NCI-H510A (cell line): ENCODE measurements at places on chromosomes 12 and 14.
A peak's percentile ranks its signal among the peaks of the same experiment; 100 is the strongest.

DNA sequence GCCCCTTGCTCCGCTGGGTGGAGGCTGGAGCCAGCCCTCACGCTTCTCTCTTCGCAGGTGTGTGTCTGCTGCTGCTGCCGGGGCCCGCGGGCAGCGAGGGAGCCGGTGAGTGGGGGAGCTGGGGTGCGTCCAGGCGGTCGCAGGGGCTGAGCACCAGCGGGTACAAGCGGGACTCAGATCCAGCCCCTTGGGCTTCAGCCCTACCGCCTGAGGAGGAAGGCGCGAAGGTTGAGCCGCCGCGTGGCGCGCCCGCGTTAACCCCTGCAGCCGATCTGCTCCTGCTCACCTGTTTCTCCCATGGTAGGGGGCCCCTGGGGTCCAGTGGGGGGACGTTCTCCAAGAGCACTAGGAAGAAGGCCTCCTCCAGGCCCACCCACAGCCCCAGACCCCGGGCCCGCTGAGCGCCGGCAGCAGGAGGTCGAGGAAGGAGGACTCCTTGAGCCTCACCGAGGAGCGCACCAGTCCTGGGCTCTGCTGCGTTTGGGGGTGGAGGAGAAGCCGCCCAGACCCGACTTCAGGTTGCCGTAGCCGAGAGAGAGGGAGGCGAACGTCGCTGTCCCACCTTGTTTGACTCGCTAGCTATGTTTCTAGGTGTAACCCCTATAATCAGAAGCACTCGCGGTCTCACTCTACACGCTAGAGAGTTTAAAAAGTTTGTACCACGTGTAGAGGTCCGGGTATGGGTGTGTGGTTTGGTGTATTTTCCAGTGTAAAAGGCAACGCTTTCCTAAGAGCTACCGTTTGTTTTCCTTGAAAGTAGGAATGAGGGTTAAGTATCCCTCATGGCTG, 834 bp downstream of the COCH start:
- no peak for DNase-seq

- no peak for DNase-seq
Measured at GRCh38 chr14:96097752-96098151, 58.6 kb downstream of the C14orf132 start.

- no peak for DNase-seq
Measured at GRCh38 chr14:100503251-100503650, 84.0 kb downstream of the BEGAIN start.

- DNase-seq: no peak
Measured at GRCh38 chr14:58054100-58054499, 97.9 kb downstream of the ARMH4 start.

DNA sequence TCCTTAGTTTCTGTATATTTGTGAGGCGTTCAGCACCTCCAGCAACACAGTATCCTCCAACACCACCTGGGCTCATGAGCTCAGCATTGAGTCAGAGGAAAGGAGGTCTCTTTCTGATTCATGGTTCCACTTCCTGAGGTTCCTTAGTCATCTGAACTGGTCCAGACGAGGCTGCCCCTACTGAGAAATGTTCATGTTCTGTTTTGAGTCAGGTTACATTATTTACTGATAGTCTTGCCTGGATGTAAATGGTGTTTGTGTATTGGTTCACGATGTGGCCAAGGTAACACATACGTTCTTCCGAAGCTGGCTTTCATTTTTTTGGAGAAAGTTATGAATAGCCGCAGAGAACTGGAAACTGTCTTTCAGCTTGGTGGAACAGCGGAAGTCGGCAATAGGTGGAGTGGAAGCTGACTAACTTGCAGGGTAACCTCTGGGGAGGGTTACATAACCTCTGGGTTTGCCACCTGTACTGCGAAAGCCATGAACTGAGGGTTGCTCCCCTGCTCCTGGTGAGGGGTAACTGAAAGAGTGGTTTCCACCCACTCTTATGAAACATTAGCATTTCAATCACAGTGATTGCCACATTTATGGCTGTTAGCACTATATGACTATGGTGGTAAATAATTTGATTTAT, 42.2 kb upstream of the MANSC4 start:
- DNase-seq: no peak

DNA sequence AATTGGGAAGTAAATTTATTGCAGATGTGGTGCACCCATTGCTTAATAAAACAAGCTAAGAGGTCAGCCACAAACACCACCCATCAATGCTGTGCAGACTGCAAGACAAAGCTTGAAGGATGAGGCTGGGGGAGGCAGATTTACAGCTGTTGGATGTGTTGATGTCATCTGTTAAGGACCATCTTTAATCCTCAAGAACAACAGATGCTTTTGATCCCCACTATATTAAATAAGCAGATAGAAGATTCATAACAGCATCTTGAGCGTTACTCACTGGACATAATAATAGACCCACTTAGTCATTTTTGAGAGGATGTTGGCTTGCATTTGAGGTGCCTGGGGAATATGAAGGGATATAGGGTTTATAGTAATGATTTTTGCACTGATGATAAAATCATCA, 58.8 kb downstream of the GPR68 start:
- no peak for DNase-seq

DNA sequence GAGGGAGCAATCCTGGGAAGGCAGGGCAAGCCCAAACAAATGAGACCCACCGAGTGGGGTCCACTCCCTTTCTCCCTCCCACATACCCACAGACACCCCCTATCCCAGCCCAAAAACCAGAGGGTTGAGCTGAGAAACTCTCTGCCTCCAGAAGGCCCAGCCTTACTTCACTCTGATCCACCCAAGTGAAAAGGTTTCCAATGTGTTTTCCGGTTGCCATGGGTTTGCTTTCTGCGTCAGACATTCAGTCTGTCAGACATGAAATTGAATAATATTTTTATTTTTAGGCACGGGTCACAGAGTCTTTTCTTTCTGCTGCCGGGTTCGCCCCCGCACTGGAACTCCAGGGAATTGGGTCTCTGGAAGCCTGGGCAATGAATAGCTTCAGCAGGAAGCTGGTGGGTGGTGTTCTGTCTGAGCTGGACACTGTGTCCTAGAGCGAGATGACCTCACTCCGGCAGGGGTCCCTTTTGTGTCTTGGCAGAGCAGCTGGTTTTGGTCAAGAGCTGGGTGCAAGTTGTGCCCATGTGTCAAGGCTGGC, 69.8 kb upstream of the CLMN start:
- no peak for DNase-seq

- no peak for DNase-seq
Measured at GRCh38 chr14:34733245-34733644, 18.9 kb upstream of the CFL2 start.

DNA sequence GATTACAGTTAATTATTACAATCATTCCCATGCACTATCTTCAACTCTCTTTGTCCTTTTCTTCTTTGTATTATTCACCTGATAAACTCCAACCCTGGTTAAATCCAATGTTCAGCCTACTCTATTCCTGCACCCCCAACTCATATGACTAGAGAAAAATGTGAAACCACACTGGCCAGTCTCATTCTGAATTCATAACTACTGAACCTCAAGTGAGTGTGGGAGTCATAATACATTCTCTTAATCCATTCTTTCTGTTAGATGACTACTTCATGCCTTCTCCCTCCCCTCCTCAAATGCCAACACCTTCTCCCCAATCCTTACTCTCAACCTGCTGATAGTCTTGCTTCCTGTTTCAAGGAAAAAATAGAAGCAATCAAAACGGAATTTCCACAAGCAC, 22.3 kb upstream of the ITPR2 start:
- DNase-seq: no peak

DNA sequence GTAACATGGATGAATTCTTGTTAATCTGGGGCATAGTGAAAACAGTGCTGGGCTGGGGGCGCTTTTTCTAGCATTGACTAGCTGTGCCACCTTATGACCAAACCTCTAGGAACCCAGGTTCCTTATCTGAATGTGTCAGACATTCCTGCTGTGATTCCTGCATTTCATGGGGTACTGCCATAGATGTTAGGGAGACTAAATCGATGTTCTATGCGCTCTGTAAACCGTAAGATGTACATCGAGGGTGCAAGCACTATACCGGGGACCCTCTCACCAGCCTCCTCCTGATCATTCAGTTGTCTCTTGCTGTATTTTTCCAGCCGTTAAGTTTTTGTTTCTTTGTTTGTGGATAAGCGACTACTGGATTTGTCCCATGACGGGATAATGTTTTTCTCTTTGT, 170.9 kb upstream of the PARP11 start:
- no peak for DNase-seq

GRCh38 chr12:3225154-3225795, 148.1 kb downstream of the TSPAN9 start:
- no peak for DNase-seq

DNA sequence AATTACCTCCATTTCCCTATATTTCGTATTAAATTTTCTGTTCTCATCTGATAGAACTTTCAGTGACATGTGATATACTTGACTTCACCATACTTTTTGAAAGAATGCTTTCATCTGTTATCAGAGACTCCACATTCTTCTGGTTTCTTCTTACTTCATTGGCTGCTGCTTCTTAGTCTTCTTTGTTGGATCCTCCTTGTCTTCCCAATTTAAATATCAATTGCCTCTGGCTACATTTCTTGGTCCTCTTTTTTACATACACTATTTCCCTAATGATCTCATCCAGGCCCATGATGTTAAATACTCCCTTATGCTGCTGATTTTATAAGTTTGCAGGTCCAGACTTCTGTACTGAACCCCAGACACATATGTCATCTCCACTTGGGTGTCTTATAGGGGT, 22.0 kb downstream of the OR5AU1 start:
- no peak for DNase-seq

DNA sequence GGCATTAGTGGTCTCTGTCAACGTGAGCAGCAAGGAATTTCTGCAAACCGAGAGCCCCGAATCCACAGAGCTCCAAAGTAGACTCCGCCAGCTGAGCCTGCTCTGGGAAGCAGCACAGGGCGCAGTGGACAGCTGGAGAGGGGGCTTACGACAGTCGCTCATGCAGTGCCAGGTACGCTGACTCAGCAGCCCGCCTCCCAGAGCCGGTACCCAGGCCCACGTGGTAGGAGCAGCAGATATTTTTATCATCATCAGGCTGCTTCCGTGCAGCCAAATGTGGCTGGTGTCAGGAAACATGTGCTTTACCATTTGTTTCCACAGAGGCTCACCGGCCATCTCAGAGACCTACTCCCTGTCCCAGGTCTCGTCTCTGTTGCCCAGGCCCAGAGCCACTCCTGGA, 73.7 kb downstream of the ESR2 start:
- DNase-seq: no peak

DNA sequence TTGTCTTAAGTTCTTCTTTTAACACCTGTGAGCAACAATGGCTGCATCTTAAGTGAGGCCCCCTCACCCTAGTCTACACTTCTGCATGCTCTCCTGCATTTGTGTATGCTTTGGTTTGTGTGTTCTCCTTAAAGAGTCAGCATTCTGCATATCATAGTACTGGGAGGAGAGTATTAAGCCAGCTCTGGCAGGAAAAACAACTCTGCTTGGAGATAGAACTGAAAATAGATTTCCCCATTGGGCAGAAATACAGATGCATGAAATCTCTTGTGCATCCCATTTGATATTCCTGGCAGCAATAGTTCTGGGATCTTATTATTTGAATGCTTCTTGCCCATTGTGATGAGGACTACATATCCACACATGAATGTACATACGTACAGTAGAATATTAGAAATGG, 70.6 kb upstream of the PRICKLE1 start:
- no peak for DNase-seq

DNA sequence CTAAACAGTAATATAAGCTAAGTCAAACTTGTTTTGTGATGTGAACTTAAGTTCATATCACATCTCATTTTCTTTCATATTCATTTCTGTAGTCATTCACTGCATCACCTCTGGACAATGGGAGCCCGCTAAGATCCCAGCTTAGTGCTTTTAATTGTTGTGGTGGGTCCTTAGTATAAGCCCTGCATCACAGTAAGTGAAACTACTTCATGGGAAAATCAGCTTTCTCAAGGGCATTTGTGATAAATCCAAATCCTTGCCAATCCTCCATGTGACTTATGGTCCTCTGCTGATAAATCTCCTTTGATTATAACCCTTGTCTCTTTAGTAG, 98.3 kb downstream of the PLEKHA5 start:
- no peak for DNase-seq

DNA sequence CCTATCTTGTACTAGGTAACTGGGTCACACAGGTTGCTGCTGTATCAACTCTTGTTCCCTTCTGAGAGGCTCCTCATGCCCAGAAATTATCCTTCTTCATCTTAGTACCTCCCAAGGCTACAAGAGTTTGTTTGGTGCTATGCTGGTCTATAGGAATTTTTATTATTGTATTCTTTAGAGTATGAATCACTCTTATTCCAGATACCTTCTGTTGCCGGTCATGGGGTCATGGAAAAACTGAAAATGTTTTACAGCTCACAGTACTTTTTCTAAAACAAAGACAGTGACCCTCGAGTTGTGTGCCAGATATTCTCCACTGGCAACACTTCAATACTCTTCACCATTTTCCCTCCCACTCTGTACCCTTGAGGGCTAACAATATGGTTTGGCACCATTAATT, 1598.0 kb upstream of the TMEM132C start:
- DNase-seq: no peak

GRCh38 chr12:62767946-62768345, 167.0 kb downstream of the PPM1H start:
- no peak for DNase-seq

GRCh38 chr12:79326222-79326621, 364.5 kb downstream of the PAWR start:
- DNase-seq: no peak

- peak; percentile 38 for DNase-seq
Measured at GRCh38 chr12:113030875-113031525, 25.5 kb upstream of the DTX1 start.

DNA sequence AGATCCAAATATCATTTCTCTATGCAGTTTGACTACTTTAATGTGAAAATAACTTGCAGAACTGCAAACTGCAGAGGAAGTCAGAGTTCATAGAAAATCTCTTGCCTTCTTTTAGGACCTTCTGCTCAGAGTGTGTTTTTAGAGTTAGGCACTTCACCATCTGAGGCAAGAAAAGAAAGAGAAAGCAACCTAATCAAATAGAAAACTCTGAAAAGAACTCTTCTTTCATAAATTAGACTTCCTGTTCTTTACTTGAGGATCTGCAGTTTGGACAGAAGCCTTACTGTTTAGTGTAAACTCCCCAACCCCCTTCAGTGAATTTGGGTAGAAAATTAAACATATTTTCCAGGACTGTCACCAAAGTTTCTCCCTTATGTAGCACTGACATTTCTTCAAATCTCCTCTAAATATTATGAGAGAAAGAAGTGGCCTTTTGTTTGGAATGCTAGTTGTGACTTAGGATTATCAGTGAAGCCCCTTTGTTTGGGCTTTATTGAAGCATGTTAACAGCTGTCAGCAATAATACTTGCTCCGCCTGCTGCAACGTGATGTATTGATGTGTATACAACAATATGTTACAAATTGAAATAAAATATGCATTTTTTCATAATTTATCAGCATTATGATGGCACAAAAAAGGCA, 99.5 kb downstream of the PDZRN4 start:
- no peak for DNase-seq

DNA sequence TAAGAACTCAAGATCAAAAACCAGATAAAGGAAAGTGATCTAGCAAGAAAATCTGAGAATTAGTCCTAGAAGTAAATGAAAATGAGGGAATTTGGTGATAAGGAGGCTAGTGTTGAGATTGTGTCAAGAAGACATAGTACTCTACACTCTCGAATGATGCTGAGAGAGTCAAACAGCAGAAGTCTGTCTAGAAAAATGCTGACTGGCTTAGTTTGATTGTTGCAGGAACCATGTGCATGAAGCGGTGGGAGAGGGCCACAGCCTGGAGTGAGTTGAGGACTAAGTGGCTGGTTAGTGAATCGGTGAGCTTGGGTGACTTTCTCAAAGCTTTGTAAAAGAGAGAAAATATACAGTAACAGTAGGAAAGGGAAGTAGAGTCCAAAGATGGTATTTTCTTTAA, 124.5 kb downstream of the LRIG3 start:
- DNase-seq: no peak
